ENCODE measurements at places on chromosomes 16 and 17.

DNA sequence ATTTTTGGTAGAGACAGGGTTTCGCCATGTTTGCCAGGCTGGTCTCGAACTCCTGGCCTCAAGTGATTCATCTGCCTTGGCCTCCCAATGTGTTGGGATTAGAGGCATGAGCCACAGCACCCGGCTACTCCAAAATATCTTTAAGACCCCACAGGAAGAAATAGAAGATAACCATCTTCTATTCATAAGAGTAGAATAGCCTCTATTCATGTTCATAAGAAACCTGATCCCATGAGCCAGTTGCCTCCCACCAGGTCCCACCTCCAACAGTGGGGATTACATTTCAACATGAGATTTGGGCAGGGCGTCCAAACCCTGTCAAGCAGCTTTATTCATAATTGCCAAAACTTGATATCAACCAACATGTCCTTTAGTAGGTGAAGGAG, 13.9 kb upstream of the TMC7 start:
- no peak for DNase-seq

- DNase-seq: no peak
Measured at GRCh38 chr17:61967729-61968128, 39.9 kb upstream of the INTS2 start.

- DNase-seq: no peak
Measured at GRCh38 chr17:79799538-79800324, 2.9 kb upstream of the CBX8 start.

GRCh38 chr16:65489531-65490023, 367.7 kb upstream of the CDH11 start:
- no peak for DNase-seq

GRCh38 chr17:82424001-82424862, 5.8 kb upstream of the OGFOD3 start:
- no peak for DNase-seq

All from left forelimb (tissue), 1 donor.